ENCODE measurements at places on chromosomes 7 and 10.

DNA sequence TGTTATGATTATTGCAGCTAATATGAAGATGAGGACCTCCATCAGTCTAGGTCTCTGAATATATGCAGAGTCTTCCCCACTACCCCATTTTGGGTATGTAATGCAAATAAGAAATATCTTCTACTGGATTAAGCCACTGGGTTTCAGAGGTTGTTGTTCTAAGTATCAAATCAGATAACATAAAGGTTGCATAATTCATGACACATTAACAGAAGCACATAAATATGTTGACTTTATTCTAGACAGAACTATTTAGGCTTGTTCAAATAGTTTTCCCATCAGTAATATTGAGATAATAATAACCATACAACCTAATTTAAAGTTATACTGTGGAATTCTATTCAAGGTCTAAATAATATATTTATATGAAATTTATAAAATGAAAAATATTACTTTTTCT is 157.1 kb downstream of the ETV1 start:
- DNase-seq, result no peak

GRCh38 chr10:82394122-82394521 is 519.1 kb downstream of the NRG3 start:
- DNase-seq, result no peak

- DNase-seq, result no peak
Observed at GRCh38 chr10:70355051-70356021, 27.1 kb downstream of the LRRC20 start.

DNA sequence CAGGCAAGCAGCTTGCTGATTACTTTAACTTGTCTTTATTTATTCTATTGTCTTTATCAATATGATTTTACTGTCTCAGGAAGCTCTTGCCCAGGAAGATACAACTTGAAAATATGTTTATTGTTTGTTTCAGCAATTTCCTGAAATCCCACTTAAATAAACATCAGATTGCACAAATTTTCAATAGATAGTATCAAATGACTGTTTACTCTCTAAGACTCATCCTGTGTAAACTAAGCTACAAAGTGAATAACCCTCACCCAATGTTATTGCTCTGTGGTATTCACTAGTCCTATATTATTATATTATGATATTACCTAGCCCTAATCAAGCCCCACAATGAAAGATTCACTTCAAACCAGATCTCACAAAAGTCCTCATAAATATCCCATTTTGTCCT is 130.4 kb upstream of the HPS1 start:
- DNase-seq, result no peak

- no peak for DNase-seq
Observed at GRCh38 chr10:93060887-93061593, 442 bp downstream of the CYP26C1 start.

DNA sequence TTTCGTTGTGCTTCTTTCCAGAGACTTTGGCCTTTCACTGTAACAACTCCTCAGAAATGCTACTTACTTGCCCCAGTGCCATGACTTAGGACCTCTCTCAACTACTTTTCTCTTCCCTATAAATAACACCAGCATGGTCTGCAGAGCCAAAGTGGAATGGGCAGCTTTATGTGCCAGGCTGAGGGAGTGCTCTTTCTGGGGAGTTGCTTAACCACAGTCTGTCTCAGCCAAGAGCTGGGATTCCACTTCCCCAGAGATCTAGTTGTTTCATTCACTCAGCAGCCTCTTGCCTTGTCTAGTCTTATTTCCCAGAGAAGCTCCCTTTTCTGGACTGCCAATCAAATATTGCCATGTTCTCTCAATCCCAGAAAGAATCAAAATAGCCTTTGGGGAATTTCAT is 912.2 kb downstream of the GRID1 start:
- DNase-seq, result no peak

- DNase-seq, result no peak
Observed at GRCh38 chr10:126052171-126052570, 155.8 kb downstream of the FANK1 start.
